ENCODE measurements at places on chromosomes 6 and 20.

DNA sequence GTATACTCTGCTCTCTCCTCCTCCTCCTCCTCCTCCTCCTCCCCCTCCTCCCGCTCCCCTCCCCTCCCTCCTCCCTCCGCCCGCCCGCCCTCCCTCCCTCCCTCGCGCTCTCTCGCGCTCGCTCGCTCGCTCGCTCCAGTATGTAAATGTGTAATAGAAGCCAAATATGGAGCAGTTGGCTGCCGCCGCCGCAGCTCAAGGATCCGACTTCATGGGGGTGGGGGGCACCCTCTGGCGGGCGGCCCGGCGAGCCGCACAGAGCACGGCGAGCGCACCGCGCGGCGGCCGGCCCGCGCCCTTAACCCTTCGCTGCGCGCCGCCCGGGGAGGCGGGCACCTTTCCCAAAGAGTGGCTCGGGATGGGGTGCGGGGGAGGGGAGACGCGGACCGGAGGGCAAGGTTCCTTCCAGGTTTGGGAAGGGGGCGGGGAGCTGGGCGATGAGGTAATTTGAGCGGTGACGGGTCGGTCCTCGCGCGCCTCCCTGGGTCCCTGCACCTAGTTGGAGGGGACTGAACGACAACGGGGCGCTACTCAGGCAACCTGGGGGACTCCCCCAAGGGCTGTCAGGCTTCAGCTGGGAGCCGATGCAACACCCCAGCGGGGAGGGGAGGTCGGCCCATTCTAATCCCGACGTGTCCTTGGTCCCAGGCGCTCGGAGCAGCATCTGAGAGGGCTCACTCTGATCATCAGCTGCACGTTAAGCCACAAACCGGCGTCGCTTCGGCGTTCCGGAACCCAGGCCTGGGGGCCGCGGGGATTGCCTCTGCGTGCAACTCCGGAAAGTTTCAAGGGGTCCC, 409 bp upstream of the ATXN1 start:
- H3K27ac ChIP-seq: peak overlapping the region; percentile 48
- H3K36me3 ChIP-seq: no peaks in the 10 kb centered on the region
- peaks cover 14% of the 10 kb centered on the region for H3K27me3 ChIP-seq
- H3K4me3 ChIP-seq: peak overlapping the region; percentile 97
- H3K4me1 ChIP-seq: peaks cover 24% of the 10 kb centered on the region

GRCh38 chr6:6969761-6970223, 138.0 kb upstream of the RREB1 start:
- no peak overlapping the region for H3K4me3 ChIP-seq
- H3K36me3 ChIP-seq: no peaks in the 10 kb centered on the region
- no peak overlapping the region for H3K27ac ChIP-seq
- peaks cover 4% of the 10 kb centered on the region for H3K27me3 ChIP-seq
- DNase-seq: no peak

- H3K36me3 ChIP-seq: no peaks in the 10 kb centered on the region
- H3K4me1 ChIP-seq: peaks cover 15% of the 10 kb centered on the region
- no peak overlapping the region for H3K4me3 ChIP-seq
- H3K27me3 ChIP-seq: no peaks in the 10 kb centered on the region
These were observed 134.8 kb downstream of the LY86 start for GRCh38 chr6:6723361-6723760.

- H3K4me1 ChIP-seq: no peaks in the 10 kb centered on the region
- no peaks in the 10 kb centered on the region for H3K36me3 ChIP-seq
- H3K4me3 ChIP-seq: no peak overlapping the region
- H3K27ac ChIP-seq: no peak overlapping the region
- no peak for DNase-seq
- peaks cover 2% of the 10 kb centered on the region for H3K27me3 ChIP-seq
These were observed 15.8 kb upstream of the GPR63 start for GRCh38 chr6:96853083-96853482.
